ENCODE measurements at places on chromosomes 13 and 19. TPM values are rescaled to one million over a fixed set of nuclear protein-coding genes. Genes with fewer than 3 reads are reported as not detected.

The FGF21 gene
- polyA plus RNA-seq = not detected

The MIA gene
- polyA plus RNA-seq = 10.0 TPM

The KLF16 gene
- 29.0 TPM for polyA plus RNA-seq

The NLRP11 gene
- not detected for polyA plus RNA-seq

The ZNF587 gene
- polyA plus RNA-seq = 2.2 TPM

The KCNJ14 gene
- polyA plus RNA-seq = 0.43 TPM

The CCNE1 gene
- 11.3 TPM for polyA plus RNA-seq

The KCNN1 gene
- polyA plus RNA-seq = 0.02 TPM

The ADGRE1 gene
- not detected for polyA plus RNA-seq

The RXFP2 gene
- polyA plus RNA-seq = not detected

The ZNF724 gene
- 0.21 TPM for polyA plus RNA-seq

The SEMA6B gene
- 1.00 TPM for polyA plus RNA-seq

The ZNF625 gene
- polyA plus RNA-seq = 1.9 TPM

The NOVA2 gene
- under 0.01 TPM for polyA plus RNA-seq

The ZIM2 gene
- not detected for polyA plus RNA-seq

The WASF3 gene
- polyA plus RNA-seq = 1.7 TPM

The LYPD5 gene
- 2.5 TPM for polyA plus RNA-seq

The MEGF8 gene
- polyA plus RNA-seq = 4.5 TPM

The FUT1 gene
- polyA plus RNA-seq = 4.0 TPM

The MAST1 gene
- polyA plus RNA-seq = 0.16 TPM

The OSCAR gene
- 0.27 TPM for polyA plus RNA-seq

The ZNF69 gene
- polyA plus RNA-seq = 0.82 TPM

The CYP2A6 gene
- polyA plus RNA-seq = not detected

The CEACAM19 gene
- 4.3 TPM for polyA plus RNA-seq

The LRP3 gene
- polyA plus RNA-seq = 14.2 TPM

The CEBPA gene
- polyA plus RNA-seq = 1.5 TPM

The TPRX1 gene
- not detected for polyA plus RNA-seq

The MADCAM1 gene
- 0.09 TPM for polyA plus RNA-seq

The ZNF845 gene
- 1.3 TPM for polyA plus RNA-seq

The TEX26 gene
- polyA plus RNA-seq = not detected

The MIR17HG gene
- 2.2 TPM for polyA plus RNA-seq

The KLHL1 gene
- polyA plus RNA-seq = not detected

The PCSK4 gene
- 1.0 TPM for polyA plus RNA-seq

The CACTIN gene
- 18.0 TPM for polyA plus RNA-seq

The FXYD7 gene
- 0.25 TPM for polyA plus RNA-seq

The ADM5 gene
- polyA plus RNA-seq = 1.7 TPM
